Hematopoietic multipotent progenitor cell treated with erythropoietin and hydrocortisone succinate and interleukin-3 and kit ligand, for 15 days (in vitro differentiated cells): ENCODE measurements at places on chromosomes 7 and 10.

- no peak for DNase-seq
Observed at GRCh38 chr7:40437936-40438634, 303.3 kb downstream of the SUGCT start.

DNA sequence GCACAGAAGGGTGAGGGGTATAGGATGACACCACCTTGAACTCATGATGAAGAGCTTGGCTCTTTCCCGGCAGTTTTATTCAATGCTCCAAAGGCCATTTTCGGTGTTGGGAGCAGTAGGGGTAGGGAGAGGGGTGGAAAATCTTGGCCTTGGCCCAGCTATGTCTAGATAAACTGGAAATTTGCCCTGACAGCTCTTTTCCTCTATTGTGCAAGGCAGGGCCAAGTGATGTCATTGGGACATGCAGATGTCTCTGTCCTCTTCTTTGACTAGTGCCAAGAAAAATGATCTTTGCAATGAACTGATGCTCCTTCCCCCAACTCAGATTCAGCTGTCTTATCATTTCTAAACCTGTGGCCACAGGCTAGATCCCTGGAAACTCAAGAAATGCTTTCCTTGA, 27.7 kb upstream of the PRKCQ start:
- no peak for DNase-seq

- DNase-seq = no peak
Observed at GRCh38 chr10:28375399-28376354, 72.8 kb upstream of the MPP7 start.

- DNase-seq = no peak
Observed at GRCh38 chr10:112087953-112088456, 95.6 kb downstream of the GPAM start.
